ENCODE measurements at places on chromosomes 3 and 15.

- DNase-seq: no peak
Measured at GRCh38 chr3:66394753-66395249, 106.0 kb downstream of the LRIG1 start.

GRCh38 chr3:63467392-63467791 lies 185.1 kb upstream of the SNTN start:
- no peak for DNase-seq

- no peak for DNase-seq
Measured at GRCh38 chr3:154059833-154060232, 61.4 kb upstream of the ARHGEF26 start.

DNA sequence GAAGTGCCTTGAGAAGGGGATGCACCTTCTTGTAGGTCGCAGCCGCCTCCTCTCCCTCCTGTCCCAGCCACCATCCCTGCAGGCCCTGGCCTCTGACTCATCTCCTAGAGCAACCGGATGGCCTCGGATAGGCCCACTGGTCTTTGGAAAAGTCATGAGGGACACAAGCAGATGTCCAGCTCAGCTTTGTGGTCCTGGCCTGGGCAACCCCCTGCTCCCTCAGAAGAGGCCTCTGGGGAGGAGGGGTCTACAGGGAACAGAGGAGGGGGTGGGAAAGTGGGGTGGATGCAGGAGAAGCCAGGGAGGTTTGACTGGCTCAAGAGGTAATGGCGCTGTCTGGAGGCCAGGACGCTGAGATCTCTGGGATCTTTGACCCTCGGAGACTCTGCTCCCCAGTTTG lies 259.2 kb upstream of the TLE3 start:
- no peak for DNase-seq

DNA sequence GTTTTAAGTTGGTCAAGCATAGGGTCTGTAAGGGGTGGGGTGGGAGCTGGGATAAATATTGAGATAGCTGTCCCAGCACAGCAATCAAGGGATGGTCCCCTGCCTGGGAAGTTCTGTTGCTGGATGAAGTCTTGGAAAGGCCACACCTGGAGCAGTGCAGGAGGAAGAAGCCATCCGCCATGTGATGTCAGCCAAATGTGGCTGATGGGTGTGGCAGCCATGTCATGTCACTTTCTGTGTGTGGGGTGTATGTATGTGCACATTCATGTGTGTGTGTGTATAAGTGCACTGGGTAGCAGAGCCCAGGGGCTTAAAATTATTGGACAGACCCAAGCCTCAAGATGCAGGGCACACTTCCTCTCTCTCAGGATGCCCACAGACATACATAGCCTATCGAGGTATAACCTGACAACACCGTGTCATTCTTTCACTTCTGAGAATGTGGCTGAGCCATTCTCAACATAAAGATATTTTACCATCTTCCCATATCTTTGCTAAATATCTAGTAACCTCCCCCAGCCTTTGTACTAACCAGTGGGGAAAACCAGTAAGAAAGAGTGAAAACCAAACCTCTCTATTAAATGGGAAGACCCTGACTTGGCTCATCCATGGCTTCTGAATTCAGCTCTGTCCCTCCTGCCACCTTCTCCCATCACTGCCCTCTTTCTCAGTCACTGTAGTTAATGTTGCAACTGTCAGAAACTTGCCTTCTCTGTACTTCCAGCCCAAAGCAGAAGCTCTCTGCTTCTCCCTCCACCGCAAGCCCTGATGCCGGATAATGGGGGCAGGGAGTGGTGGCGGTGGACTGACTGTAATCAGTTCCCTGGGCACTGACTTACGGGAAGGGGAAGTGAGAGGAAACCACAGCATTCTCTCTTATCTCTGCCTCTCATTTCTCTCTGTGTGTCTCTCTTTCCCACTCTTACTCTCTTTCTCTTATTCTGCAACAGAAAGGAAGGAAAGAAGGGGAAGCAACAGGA lies 11.2 kb downstream of the TNFSF10 start:
- no peak for DNase-seq

- no peak for DNase-seq
Measured at GRCh38 chr3:192745150-192745549, 17.8 kb upstream of the FGF12 start.
